Frontal cortex (tissue), 4 donors: ENCODE measurements at places on chromosomes 13 and 19.

GRCh38 chr19:18439025-18439909 lies 1.3 kb upstream of the ISYNA1 start:
- DNase-seq, result no peak

DNA sequence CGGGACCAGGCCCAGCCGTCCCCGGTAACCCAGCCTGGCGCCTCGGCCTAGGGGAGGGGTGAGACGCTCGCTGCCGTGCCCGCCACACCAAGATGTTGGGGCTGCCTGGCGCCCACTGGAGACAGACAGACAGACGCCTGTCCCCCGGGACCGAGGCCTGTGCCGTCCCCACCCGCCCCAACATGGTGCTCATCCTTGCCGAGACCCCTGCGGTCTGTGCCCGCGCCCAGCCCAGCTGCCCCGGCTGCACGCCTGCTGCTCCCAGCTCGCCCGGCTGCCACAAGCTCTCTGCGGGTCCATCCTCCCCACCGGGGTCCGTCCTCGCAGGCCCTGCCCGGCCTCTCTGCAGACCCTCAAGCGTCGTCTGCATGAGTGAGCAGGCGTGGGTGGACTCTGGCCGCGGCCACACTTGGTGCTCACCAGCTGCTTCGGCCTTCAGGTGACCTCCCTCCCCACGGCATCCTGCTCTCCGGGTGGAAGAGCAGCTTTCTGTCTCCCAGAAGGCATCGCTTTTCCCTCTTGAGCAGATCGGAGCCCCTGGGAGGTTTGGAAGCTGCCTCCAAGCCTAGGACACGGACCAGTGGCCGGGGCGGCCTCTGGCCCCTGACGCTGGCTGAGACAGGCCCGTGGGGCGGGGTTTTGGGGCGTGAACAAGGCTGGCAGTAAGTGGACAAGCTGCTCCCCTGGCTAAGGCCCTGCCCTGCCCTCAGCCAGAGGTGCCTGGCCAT lies 6.7 kb upstream of the TMPRSS9 start:
- no peak for DNase-seq

GRCh38 chr13:76764429-76764828 lies 121.8 kb downstream of the KCTD12 start:
- no peak for DNase-seq

GRCh38 chr13:97468331-97468730 lies 34.4 kb downstream of the RAP2A start:
- no peak for DNase-seq

DNA sequence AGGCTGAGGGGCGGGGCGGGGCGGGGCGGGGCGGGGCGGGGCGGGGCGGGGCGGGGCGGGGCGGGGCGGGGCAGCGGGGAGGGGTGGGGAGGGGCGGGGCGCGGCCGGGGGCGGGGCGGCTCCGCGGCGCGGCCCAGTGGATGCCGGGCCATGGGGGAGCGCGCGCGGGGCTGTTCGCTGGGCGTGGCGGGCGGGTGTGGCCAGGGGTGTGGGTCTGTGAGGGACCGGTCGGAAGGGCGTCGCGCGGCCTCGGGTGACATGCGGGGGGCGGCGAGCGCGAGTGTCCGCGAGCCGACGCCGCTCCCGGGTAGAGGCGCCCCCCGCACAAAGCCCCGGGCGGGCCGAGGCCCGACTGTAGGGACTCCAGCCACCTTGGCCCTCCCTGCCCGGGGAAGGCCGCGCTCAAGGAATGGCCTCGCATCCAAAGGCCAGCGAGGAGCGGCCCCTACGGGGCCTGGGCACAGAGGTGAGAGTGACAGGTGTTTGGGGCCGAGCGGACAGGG lies at the start of gene ZFP28:
Gene ZFP28, plus strand, starts transcription at position 188 of the 503 bp plus-strand sequence. Its CDS starts 71 bp downstream, at position 259.
- DNase-seq, result peak; percentile 88

GRCh38 chr13:34108410-34108809 lies 290.5 kb downstream of the RFC3 start:
- no peak for DNase-seq

DNA sequence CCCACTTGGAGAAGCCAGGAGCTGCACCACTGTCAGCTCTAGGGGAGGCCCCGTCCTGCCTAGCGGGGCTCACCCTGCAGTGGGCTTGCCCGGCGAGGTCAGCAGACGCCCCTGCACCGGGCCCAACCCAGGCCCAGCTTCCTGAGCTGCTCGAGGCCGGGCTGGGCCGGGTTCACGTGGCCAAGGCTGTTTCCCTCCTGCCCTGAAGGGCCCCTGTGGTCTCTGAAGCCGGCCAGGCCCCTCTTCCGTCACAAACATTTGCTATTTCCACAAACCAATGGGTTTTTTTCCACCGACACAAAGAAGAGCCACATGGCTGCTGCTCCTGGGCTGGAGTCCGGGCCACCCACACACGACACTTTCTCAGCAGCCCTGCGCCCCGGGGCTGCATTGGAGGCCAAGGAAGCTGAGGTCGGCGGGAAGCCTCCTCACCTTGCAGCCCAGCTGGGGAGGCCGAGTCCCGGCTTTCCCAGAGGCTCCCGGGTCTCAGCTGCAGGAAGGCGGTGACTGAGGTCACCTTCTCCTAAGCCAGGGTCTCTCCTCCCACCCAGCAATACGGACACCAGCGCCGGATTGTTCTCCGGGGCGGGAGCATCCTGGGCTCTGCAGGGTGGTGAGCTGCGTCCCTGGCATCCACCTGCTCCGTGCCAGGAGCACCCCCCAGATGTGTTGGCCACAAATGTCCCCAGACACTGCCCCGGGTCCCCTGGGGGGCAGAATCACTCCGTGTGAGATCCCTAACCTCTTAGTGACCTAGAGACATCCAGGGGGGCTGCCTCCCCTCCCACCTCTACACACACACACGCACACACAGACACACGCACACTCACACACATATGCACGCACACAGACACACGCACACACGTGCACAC lies 80.5 kb downstream of the GADD45B start:
- DNase-seq, result no peak

DNA sequence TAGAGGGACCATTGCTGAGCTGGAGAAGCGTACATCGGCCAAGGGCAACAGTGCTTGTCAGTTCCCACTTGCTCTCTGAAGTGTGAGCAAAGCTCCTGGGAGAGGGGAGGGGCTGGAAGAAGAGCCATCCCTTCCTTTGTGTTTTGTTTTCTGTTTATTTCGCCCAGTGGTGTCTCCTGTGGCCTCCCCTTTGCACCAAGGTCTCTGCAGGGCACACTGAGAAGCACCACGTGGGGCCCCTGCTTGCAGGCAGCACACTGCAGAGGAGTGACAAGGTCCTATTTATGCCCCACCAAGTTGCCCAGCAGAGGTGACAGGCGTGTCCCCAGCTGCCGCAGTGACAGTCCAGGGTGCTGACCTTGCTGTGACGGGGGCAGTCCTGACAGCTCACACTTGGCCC lies 24.0 kb downstream of the GRIN2D start:
- no peak for DNase-seq

DNA sequence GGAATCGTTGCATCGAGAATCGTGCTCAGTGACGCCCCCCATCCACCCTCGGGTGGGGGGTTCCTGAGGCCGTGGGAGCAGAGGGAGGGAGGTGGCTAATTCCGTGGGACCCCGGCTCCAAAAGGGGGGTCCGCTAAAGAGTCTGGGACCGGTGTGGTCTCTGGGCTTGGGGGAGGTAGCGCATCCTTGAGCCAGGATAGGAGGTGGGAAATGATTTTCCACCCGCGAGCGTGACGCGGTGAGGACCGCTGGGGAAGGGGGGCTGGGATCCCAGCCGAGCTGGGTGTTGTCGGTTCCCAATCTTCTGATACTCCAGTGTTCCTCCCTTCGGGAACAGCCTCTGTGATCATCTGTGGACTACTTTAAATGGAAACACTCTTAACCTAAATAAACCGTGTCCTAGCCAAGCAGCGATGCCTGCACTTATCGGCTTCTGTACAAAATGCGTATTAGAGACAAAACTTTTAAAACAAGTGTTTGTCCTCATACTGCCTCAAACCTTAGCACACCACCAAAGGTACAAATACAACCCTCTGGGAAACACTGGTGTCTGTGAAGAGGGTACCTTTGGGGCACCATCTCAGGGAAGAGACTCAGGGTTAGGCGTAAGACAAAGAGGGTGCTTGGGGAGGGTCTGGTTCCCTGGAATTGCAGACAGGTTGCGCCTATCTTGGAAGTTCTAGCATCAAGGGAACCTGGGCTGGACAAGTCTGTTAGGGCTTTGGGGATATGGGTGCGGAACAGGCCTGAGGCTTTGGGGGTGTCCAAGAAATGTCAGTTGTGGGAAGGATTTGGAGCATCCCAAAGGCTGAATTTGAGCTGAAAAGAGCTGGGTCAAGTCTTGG lies 16.0 kb downstream of the KCNC3 start:
- DNase-seq, result no peak

DNA sequence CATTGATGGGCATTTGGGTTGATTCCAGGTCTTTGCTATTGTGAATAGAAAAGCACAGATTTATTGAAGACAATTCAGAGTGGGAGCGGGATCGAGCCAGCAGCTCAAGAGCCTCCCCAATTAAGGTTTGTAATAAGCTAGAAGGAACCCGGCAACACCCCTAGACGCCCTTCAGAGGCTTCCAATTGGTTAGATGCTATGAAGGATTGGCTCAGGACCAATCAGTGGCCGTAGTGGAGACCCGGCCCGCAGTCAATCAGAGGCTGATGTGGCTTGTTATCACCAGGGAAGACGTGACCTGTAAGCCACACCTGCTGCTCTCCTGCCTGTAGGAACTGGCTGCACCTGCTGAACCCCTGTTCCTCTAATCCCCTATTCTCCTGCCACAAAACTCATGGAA lies 14.6 kb downstream of the SIGLEC11 start:
- DNase-seq, result no peak

DNA sequence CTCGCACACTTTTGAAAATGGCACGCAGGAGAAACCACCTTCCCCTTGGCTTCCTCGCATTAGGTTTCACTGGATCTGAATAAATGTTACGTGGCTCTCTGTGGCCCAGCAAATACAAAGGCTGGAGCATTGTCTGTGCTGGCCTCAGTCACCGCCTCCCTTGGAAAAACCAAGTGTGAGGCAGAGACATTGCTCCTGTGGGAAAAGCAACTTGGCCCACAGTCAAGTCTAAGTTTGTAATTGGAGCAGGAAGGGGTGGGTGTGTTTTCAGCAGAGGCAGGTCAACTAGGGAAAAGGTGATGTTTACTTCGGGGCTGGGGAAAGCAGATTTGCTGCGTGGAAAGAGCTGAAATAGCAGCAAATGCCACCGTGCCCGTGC lies 101.6 kb downstream of the IRS2 start:
- peak; percentile 21 for DNase-seq
